ENCODE measurements at places on chromosomes 7 and 10.
A peak's percentile ranks its signal among the peaks of the same experiment; 100 is the strongest.

- no peak for DNase-seq
Measured at GRCh38 chr10:118760265-118760664, 5.5 kb upstream of the CACUL1 start.

DNA sequence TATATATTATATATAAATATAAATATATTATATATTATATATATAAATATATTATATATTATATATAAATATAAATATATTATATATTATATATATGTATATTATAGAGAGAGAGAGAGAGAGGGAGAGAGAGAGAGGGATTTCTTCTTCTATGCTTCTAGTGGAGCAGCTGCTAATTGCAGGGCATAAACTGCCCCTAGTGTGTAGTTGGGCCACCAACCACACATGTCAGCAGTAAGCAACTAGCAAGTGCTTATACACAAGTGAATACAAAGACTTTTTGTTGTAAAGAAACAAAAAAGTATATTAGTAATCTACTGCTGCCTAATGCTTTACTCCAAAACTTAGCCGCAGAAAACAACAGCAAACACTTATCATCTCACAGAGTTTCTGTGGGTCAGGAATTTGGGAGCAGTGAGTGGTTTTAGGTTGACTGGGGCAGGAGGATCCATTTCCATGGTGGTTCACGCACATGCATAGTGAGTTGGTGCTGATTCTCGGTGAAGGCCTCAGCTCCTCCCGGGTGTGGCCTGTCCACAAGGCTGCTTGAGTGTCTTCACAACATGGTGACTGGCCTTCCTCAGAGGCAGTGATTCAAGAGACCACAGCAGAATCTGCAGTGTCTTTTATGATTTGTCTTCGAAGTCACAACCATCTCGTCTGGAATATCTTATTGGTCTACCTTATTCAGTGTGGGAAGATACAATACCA, 25.5 kb upstream of the BAG3 start:
- no peak for DNase-seq

- DNase-seq: peak; percentile 24
Measured at GRCh38 chr10:61897671-61898434, 3.6 kb upstream of the ARID5B start.

GRCh38 chr7:1696671-1697498, 26.8 kb downstream of the ELFN1 start:
- no peak for DNase-seq

GRCh38 chr10:21985541-21985940, 18.0 kb downstream of the DNAJC1 start:
- no peak for DNase-seq

GRCh38 chr7:31776616-31777015, 89.6 kb downstream of the PPP1R17 start:
- DNase-seq: peak; percentile 75

DNA sequence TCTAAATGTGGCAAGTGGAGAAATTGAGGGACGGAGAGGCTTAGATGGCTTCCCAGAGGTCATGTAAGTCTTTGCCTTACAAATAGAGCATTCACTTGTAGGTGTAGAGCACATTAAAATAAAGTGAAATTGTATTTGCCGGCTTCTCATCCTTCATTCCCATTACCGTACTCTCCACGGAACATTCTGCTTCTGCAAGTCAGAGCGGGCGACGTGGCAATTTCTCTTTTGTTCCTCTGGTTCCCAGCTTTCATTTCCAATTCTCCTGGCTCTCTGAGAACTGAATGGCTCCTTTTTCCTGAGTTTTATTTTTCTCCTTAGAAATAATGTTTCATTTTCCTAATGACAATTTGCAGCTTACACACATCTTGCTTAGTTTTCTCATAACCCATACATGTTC, 51.3 kb upstream of the PFKP start:
- no peak for DNase-seq

DNA sequence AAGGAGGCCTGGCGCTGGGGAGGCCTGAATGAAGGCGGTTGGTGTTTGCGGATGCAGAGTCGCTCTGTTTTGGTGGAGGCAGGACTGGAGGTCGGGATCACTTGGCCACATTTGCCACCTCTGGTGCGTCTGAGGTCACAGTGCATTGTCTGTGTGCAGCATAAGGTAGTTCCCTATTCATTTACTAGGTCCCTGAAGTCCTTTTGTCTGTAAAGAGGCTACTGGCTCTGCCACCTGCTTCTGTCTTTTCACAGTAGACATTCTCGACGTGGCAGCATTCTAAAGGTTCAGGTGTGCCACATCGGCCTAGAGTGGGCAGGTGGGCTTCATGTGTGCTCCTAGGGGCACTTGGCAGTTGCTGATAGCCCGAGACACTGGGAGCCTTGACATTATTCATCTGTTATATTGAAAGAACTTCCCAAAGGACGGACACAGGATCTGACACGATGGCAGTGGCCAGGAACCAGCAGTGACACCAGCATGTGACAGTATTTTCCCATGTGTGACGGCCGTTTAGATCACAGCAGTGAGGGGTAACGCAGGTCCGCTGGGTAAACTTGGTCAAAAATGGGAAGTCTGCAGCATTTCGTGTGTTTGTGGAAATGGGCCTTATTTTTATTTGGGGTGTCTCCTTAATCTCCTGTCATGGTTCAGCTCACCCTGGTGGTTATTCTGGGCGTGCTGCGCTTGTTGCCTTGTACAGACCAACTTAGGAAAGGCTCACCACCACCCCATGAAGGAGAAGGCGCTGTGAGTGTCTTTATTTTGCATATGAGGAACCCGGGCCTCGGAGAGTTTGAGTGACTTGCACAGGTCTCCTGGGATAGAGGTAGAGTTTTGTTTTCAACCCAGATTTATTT, 5.9 kb downstream of the MGMT start:
- DNase-seq: no peak

Data from RWPE1 (cell line).